ENCODE measurements at places on chromosomes 1 and 21.

DNA sequence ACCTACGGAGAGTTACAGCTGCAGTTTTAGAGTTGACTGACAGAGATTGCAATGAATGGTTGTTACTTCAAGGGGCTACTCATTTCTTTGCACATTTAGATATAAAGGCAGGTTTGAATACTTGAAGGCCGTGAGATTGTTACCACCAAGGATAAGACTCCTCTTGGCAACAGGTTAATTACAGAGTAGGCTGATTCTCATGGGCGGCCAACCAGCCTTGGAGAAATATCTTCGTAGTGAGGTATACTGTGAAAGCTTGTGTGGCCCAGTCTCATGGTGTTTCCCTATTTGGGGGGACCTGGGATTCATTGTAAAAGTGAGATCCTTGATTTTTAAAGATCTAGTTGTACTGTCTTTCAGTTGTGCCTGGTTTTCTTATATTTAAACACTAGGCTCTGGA is 103.2 kb upstream of the OLFM3 start:
- no peaks in the 10 kb centered on the region for H3K4me1 ChIP-seq
- no peak for ATAC-seq
- H3K4me3 ChIP-seq = no peak overlapping the region
- H3K27me3 ChIP-seq = no peaks in the 10 kb centered on the region

DNA sequence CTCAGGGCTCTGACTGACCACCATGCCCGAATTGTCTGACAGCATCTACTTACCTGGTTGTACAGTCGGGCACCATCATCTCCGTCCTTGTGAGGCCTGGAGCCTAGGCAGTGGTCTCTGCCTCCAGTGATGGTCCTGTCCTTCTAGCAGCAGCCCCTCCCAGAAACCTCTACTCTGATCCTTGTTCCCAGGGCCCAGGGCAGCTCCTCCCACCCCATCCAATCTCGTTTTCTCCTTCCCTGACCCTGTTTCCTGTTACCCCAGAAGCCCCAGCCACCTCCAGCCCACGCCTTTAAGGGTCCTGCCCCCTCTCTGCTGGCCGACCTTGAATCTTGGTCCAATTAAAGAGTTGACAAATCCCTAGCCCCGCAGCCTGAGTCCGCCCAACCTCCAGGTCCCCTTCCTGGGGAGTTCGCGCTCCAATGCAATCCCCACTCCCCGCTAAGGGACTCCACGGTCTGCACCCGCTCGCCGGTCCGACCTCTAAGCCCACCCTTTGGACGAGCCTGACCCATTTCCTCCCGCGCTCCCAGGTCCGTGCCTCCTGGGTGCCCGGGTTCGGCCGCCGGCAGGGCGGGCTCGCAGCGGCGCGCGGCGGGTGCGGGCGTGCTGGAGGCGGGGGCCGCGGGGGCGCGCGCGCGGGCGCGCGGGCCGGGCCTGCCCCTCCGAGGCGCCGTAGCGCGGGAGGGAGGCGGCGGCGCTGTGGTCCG is at the start of gene B4GALT2:
B4GALT2 (plus strand) TSS at position 660 of the 710 bp plus-strand sequence. CDS start 1,951 bp downstream, outside the sequence.
- H3K27ac ChIP-seq = peak within 1 kb of the TSS; percentile 71
- peak; percentile 30 for ATAC-seq
- H3K4me3 ChIP-seq = peak within 1 kb of the TSS; percentile 97
- peaks cover 42% of the 10 kb centered on the region for H3K4me1 ChIP-seq

- peak overlapping the region; percentile 89 for H3K27ac ChIP-seq
- H3K36me3 ChIP-seq = peaks cover 6% of the 10 kb centered on the region
- peaks cover 48% of the 10 kb centered on the region for H3K4me1 ChIP-seq
- no peaks in the 10 kb centered on the region for H3K27me3 ChIP-seq
- H3K4me3 ChIP-seq = peak overlapping the region; percentile 71
Observed at GRCh38 chr1:65393928-65394327, 26.5 kb upstream of the LEPR start.

GRCh38 chr21:27213303-27213702 is 246.4 kb upstream of the ADAMTS5 start:
- no peaks in the 10 kb centered on the region for H3K4me1 ChIP-seq
- no peak for ATAC-seq
- no peaks in the 10 kb centered on the region for H3K36me3 ChIP-seq

DNA sequence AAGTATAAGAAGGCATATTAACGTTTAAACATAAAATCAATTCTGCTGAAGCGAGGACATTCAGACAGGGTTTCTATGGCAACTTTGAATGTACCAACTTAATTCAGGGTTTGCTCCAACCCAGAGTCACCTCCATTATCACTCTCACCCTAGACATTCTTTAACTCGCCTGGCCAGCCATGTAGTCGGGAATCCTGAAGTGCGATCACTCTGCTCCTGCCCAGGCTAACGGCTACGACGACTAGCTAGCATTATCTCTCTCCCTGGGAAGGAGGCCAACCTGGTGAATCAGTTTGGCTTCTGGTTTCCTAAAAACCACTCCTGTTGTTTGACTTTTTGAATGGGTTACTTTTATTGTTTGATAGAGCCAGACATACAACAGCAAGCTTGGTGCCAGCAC is 38.9 kb upstream of the ZBTB18 start:
- H3K27ac ChIP-seq = no peak overlapping the region
- peaks cover 9% of the 10 kb centered on the region for H3K27me3 ChIP-seq
- no peaks in the 10 kb centered on the region for H3K4me1 ChIP-seq
- no peaks in the 10 kb centered on the region for H3K36me3 ChIP-seq
- no peak overlapping the region for H3K4me3 ChIP-seq

DNA sequence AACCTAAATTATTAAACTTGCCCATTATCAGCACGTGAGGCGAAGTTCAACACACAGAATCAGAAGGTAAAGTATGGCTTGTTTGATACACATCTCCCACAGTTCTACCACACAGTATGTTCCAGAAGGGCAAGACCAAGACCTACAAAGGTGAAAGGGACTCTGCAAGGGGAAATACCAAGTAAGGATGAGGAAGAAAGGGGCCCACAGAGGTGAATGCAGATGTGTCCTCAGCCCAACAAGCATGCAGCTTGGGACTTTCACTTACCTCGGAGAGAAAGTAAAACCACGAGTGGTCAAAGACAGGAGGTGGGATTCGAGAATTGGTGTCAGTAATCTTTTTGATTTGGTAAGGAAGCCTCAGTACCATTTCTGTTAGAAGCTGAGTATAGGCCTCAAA is 85.8 kb downstream of the UBR4 start:
- H3K27ac ChIP-seq = peak overlapping the region; percentile 78
- H3K4me1 ChIP-seq = peaks cover 25% of the 10 kb centered on the region
- ATAC-seq = peak; percentile 85
- H3K27me3 ChIP-seq = no peaks in the 10 kb centered on the region
- H3K36me3 ChIP-seq = peaks cover 100% of the 10 kb centered on the region
- H3K4me3 ChIP-seq = peak overlapping the region; percentile 29

- H3K27ac ChIP-seq = no peak overlapping the region
- H3K36me3 ChIP-seq = no peaks in the 10 kb centered on the region
- no peak overlapping the region for H3K4me3 ChIP-seq
- ATAC-seq = no peak
- no peaks in the 10 kb centered on the region for H3K4me1 ChIP-seq
Observed at GRCh38 chr1:33624991-33625870, 152.8 kb downstream of the ZSCAN20 start.
